ENCODE measurements at places on chromosomes 11 and 22.

- no peak for DNase-seq
These were observed 351.8 kb downstream of the BUD13 start for GRCh38 chr11:116420770-116421528.

DNA sequence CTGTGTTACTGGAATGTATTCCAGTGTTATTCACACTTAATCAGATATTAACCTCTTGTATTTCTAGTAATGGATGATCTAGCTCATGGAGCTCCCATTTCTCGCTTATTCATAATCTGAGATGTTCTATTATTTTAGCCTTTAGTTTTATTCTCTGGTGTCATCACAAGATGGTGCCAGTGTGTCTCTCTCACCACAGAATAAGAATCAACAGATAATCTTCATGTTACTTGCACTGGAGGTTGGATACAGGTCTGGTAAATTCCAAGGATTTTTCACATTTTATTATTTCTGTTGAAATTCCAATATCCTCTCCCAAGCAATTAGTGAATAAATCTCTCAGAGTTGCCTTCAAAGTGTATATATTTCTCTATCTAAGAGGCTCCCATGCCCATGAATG lies 74.6 kb downstream of the CASP12 start:
- no peak for DNase-seq

GRCh38 chr11:124644426-124645280 lies 22.0 kb downstream of the TBRG1 start:
- no peak for DNase-seq

DNA sequence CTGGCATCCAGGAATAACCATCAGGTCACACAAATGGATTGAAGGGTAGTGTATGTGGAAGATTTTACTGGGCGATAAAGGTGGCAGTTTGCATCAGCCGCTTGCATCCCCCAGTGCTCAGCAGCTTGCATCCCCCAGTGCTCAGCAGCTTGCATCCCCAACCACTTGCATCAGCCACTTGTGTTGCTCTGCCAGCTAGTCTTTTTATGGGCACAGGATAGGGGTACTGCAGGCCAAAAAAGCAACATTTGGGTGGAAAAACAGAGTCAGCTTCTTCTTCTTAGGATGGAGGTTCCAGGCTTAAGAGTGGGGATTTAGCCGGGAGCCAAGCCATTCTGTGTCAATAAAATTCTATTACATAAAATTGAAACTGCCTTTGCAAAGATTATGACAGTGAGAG lies 23.2 kb upstream of the FEZ1 start:
- no peak for DNase-seq

- no peak for DNase-seq
These were observed 492.8 kb downstream of the INSC start for GRCh38 chr11:15607361-15608036.

GRCh38 chr11:12149672-12150225 lies 39.4 kb downstream of the MICAL2 start:
- DNase-seq = no peak
